ENCODE measurements at places on chromosomes 2 and 18.

- DNase-seq = no peak
These were observed 445.2 kb downstream of the IRS1 start for GRCh38 chr2:226354434-226354833.

DNA sequence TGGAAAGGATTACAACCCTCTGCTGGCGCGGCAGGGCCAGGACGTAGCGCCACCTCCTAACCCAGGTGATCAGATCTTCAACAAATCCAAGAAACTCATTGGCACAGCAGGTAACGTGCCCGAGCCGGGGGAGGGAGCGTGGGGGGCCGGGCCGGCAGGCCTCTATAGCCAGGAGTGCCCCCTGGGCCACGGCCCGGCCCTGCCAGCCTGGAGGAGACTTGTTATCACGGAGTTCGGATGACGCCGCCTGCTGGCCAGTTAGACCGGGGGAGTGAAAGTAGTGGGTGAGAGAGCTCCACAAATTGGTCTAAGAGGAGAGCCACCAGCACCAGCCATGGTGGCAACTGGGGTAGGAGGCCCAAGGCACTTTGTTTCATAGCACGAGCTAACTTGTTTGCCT lies 8.6 kb upstream of the TMEM214 start:
- no peak for DNase-seq

- DNase-seq = no peak
These were observed 37.0 kb upstream of the LYPD6B start for GRCh38 chr2:149001496-149001895.

DNA sequence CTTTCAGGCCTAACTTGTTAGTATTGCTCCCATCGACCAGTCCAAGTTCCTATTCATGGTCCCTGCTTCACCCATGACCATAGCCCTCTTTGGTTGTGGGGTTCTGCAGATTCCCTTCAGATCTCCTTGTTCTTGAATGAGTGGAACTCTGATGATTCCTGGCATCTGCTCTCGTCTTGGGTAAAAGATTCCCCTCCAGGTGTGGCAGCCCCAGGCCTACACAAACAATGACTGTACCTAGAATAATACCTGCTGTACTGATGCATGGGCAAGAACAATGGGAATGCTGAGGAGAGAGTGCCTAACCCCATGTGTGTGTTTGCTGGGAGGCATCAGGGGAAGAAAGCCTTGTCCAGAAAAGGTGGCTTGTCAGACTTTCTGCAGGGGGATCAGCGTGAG lies 39.2 kb upstream of the MRPL19 start:
- no peak for DNase-seq

GRCh38 chr2:41900101-41900577 lies 147.7 kb upstream of the PKDCC start:
- DNase-seq = no peak

DNA sequence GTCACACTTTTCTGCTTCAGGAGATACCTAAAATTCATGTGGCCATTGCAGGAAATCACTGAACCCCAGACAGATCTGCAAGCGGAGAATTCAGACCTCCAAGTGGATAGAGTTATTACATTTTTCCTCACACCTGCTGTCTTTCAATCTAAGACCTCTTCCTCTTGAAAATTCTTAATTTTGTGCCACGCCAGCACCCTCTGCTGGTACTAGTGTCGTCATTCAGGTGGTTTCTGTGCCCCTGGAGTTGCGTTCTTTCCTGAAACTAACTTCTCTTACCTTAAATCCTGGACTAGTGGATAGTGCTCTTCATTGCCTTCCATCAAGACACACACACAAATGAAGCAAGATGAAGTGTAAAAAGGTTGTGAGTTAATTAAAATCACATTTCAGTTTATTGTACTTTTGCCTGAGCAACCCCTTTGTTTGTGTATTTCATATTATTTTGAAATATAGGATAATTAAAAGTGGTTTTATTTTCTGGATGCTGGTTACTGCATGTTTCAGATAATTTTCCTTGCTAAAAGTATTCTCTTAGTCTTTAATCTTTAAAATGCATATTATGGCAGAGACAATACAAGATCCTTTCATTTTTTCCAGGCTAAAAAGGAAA lies 1.6 kb upstream of the DNER start:
- peak; percentile 43 for DNase-seq
